ENCODE measurements at places on chromosomes 11 and 22.

DNA sequence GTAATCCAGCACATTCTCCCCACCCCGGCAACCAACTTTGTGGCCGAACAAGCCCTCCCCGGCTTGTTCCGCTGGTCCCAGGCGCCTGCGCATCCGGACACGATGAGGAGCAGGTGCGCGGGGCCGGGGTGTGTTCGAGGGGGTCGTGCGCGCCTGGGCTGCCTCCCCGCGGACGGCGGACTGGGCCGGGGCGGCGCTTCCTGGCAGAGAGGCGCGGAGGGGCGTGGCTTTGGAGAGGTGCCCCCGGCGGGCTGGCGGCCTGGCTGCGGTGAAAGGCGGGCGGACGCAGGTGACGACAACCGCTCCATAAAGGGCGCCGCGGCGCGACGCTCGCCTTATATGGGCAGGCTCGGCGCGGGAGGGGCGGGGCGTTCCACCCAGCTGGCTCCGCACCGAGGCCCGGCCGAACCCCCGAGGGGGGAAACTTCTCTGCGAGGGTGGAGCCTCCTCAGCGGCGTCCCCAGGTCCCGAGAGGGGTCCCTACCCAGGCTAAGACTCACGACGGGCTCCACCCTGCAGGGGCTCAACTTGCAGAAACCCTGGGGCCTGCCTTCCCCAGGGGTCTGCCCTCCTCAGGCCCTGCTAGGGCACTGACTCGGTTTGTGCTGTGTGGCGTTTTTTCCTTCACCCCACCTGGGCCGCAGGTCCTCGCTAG is 26.4 kb downstream of the TXN2 start:
- DNase-seq: peak; percentile 45

GRCh38 chr11:17366495-17366894 is 14.9 kb downstream of the NCR3LG1 start:
- no peak for DNase-seq

GRCh38 chr11:46570790-46571398 is 22.9 kb downstream of the AMBRA1 start:
- DNase-seq: no peak

DNA sequence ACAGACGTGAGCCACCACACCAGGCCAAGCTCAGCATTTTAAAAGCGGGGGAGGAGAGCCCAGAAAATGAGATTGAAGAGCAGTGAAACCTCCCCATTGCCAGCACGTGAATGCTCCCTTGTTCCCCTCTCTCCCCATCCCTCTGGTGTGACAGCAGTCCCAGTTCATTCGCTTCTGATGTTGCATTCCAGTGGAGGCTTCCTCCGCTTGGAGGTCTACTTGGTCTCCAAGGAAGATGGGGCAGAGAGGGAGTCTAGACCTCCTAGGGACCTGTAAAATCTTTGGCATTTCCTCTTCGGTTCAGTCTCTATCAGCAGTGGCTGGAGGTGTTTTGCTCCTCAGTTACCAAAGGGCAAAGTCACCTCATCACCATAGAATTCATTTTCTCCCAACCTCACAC is 30.2 kb upstream of the EP300 start:
- no peak for DNase-seq

GRCh38 chr11:75563978-75564552 is 2.0 kb downstream of the SERPINH1 start:
- DNase-seq: no peak

DNA sequence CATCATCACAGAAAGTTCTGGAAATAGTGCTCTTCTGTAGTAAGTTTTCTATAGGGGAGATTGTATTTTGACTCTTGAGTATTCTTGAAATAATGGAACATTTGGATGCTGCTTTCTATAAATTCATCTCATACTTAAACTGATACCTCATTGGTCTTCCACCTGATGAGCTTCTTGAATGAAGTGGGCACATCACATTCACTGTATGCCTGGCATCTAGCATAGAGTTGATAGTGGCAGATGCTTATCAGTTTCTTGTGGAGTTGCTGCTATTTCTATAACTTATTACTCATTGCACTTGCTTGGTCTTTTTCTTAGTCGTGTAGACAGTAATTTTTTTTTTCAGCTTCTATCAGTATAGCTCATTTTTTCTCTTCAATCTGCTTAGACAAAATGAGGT is 5.4 kb downstream of the ATXN10 start:
- no peak for DNase-seq

- DNase-seq: no peak
Measured at GRCh38 chr11:82994604-82995230, 77.0 kb downstream of the RAB30 start.

DNA sequence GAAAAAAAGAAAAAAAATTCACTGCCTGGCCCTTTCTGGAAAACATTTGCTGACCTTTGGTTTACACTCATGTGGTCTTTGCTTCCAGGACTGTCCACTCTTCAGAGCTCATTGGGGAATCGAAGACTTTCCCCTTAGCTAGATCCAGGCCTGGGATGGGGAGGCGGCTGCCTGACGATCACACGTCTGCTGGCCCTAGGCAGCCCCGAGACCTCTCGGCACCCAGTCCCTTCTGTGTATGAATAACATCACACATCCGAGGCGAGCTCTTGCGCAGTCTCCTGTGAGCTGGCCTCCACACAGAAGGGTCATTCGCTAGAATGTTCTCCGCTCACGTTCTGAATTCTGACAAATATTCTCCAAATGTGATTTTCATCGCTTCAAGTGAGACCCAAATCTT is 25.7 kb upstream of the GAL start:
- DNase-seq: no peak

- DNase-seq: no peak
Measured at GRCh38 chr22:39825661-39826102, 67.9 kb downstream of the ENTHD1 start.

- DNase-seq: no peak
Measured at GRCh38 chr11:1481483-1481825, 5.1 kb downstream of the MOB2 start.

- no peak for DNase-seq
Measured at GRCh38 chr11:113623114-113623513, 83.0 kb downstream of the TMPRSS5 start.

DNA sequence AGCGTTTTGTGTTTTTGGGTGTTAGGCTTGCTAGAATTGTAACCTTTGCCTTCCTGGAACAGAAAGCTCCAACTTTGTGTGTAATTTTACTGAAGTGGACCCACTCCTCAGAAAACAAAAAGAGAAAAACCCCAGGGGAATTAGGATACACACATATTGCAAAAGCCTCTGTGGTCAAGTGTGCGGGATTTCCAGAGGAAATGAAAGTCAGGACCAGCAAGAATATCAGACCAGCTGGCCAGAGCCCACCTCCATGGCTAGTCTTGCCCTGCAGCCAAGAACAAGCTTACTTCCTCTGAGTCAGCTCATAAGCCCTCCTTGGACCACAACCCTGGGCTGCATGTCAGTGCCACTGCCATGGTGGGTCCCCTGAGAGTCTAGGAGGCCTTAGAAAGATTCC is 37.0 kb upstream of the FTH1 start:
- DNase-seq: no peak

DNA sequence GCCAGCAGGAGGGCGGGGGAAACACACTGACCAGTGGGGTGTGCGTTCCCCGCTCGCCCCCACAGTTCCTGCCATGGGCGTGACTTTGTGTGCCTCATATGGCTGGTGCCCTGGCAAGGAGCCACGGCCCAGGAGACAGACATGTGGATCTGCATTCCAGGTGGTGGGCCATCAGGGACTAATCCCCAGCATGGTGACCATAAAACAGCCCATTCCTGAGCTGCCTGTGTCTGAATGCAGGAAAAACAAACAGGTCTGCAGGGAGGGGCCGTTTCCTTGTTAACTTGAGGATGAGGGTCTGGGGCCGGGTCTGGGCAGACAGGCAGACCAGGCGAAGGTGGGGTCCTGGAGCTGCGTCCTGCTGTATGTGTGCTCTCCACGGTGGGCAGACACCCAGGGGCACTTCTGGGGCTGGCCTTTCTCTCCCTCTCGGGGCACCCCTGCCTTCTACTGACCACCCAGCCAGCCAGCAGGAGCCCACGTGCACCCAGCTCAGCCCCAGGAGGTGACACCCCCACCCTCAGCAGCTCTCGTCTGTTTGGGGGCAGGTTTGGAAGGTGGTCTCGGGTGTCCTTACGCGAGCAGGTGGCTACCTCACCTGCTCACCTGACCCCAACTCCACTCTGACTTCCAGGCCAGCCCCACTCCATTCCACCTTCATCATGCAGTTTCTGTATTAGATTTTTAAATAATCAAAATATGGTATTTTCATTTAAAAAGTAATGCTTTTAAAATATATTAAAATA is 120.3 kb downstream of the KCNQ1OT1 start:
- DNase-seq: no peak

- DNase-seq: no peak
Measured at GRCh38 chr22:50439314-50439870, 35.4 kb downstream of the SBF1 start.

DNA sequence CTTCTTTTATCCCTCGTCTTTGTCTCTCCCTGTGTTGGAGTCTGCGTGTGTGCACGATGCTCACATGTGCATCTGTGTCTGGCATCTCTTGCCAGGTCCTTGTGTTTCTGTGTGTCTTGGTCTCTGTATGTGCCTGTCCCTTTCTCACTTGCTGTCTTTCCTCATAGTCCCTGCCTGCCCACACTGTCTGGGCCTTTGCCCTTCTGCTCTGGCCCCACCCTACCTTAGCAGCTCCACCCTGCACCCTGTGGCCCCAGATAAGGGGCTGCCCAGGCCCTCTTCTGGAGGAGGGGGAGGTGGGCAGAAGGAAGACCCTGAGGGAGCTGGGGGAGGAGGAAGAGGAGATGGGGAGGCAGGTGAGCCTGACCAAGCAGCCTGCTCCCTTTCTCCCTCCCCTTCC is 2.8 kb downstream of the EHBP1L1 start:
- no peak for DNase-seq

- DNase-seq: no peak
Measured at GRCh38 chr11:76806131-76806530, 23.0 kb downstream of the TSKU start.

- DNase-seq: no peak
Measured at GRCh38 chr11:109062445-109062844, 359.5 kb upstream of the C11orf87 start.

DNA sequence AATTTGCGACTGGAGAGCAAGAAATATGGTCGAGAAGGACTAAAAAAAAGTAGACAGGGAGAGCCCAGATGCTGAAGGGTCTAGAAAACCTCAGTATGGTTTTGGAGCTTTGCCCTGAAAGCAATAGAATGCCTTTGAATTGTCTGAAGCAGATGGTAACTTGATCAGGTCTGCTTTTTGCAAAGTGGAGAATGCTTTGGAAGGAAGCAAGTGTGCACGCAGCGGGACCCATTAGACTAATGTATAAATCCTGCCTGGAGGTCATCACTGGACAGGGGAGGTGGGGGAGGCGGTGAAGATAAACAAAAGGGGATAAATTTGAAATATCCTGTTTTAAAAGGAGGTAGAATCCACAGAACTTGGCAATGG is 757 bp upstream of the HINFP start:
- DNase-seq: no peak

- no peak for DNase-seq
Measured at GRCh38 chr11:36385121-36385970, 89.3 kb downstream of the PRR5L start.

DNA sequence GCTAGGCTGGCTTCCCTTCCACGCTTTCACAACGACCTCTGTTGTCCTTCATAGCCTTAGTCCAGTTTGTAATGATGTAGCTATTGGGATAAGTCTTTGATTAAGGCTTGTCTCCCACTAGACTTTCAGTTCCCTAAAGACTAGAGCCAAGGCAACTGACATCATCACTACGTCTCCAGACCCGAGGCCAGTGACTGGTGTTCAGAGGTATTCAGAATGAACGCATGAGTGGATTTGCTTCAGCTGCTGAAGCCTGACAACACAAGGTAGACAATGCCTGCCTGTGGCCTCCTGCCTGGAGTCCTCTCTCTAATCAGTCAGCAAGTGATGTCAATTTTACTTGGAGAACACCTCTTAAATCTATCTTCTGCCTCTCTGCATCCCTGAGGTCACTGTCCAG is 13.6 kb downstream of the EFCAB6 start:
- no peak for DNase-seq

DNA sequence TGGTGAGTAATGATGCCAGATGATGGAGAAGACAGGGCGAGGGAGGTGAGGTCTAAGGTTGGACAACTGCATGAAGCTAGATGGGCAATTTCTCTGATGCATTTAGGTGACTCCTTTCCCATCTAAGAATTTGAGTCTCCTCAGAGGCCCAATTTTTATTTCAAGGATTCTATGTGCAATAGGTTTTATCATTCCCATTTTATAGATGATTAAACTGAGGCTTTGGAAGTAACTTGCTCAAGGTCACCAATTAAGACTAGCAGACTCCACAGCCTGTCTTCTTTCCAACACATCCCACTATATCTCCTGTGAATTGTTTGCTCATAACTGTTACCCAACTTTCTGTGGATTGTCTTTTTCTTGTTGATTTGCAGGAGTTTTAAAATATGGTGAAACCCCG is 28.5 kb downstream of the DSCAML1 start:
- no peak for DNase-seq

GRCh38 chr11:30423279-30423648 is 100.4 kb downstream of the ARL14EP start:
- no peak for DNase-seq

DNA sequence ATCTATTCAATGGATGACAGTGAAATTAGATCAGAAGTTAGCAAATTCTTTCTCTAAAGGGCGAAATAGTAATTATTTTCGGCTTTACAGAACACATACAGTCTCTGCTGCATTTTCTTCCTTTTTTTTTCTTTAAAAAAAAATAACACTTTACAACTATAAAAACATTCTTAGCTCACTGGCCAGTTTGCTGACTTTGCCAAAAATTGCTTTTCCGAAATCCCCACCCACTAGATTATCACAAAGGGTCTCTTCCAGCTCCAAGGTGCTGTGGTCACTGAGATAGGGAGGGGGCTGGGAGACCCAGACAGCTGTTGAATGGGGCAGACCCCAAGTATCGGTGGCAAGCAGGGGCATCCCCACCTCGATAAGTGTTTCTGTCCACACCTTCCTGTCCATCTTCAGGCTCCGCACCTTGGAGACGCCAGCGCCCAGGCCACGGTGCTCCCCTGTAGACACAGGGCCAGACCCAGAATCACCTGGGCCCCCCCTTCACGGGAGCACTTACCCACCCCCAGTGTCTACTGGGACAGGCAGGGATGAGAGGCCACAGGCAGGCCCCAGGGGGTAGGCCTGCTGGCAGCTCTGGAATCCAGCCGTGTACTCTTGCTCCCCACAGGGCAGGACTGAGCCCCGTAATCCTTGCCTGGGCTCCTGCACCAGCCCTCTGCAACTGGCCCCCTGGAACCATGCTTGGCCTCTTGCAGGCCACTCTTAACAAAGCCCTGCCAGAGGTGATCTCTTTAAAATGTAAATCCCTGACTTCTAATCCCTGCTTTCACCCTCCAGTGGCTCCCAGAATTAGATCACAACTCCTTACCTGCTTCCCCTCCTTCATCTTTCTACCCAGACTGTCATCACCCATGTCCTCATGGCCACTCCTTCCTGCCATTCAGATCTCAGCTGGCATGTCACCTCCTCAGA is 31.5 kb upstream of the PDE2A start:
- no peak for DNase-seq

DNA sequence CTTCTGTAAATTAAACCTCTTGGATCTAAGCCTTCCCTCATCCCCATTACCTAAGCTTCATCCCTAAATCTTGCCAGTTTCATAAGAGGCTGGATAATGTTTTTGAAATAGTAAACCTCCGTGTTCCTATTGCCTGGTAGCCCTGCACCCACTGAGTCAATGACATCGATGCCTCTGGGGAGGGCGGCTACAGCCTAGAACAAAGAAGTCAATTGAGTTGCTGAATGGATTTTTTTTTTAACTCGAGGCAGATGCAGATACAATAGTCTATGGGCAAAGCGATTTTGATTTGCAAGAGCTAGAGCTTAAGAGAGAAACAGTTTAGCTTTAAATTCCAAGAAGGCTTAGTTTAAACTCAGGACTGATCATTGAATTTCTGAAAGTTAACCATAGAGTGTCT is 121.3 kb downstream of the NECTIN1 start:
- no peak for DNase-seq
